ENCODE measurements at places on chromosomes 4 and X. TPM values are rescaled to one million over a fixed set of nuclear protein-coding genes. Genes with fewer than 3 reads are reported as not detected.

GRCh38 chrX:77742788-77743476 is 43.1 kb downstream of the ATRX start:
- H3K4me3 ChIP-seq: no peak overlapping the region
- no peak overlapping the region for H3K27ac ChIP-seq
- H3K27me3 ChIP-seq: no peaks in the 10 kb centered on the region

DNA sequence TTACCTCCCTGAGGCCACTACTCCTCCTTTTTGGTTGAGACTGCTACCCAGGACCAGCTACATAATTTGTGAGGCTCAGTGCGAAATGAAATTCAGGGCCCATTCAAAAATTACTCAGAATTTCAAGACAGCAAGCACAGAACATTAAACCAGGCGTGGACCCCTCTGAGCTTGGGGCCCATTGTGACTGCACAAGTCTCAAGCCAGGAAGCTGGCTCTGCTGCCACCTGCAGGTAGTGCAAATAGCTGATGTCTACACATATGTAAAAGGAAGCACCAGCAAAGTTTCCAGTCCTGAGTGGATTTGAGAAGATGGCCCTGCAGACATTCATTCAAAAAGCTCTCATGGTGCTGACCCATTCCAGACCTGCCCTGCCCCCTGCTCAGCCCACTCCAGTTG is 213.4 kb upstream of the LNX1 start:
- no peaks in the 10 kb centered on the region for H3K36me3 ChIP-seq
- H3K27ac ChIP-seq: no peak overlapping the region
- H3K27me3 ChIP-seq: no peaks in the 10 kb centered on the region
- no peak overlapping the region for H3K4me3 ChIP-seq
- no peak for DNase-seq

DNA sequence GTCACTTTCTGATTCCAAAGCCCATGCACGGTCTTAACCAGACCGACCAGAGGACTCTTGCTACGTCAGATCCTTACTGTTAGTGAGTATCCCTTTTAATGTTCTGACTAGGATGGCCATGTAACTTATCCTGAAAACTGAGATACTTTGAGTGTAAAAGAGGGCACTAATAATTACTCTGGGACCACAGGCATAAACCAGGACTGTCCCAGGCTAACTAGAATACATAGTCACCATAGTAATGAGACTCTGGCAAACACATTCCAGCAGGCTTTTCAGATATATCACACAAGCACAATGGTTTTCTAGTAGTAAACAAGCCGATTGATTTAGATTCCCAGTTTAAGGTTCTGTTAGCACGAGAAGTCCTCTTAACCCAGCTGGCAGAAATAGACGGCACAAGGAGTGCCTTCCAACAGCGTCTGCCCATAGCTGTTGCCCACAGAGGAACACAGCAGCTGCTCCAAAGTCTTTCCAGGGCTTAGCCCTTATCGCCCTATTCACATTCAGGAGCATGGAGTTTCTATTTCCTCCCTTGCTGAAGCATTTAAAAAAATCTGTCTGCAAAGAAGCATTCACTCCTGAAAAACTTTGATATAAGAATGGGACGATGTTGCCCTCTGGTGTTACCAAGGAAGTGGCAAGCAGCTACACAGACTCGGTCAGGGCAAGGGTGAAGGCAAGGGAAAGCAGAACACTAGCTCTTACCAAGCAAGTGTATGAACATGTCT is 92.4 kb downstream of the CXCL13 start:
- no peaks in the 10 kb centered on the region for H3K4me1 ChIP-seq
- H3K36me3 ChIP-seq: no peaks in the 10 kb centered on the region
- no peaks in the 10 kb centered on the region for H3K27me3 ChIP-seq
- no peak overlapping the region for H3K27ac ChIP-seq
- H3K4me3 ChIP-seq: no peak overlapping the region
- no peak for DNase-seq

GRCh38 chrX:54066841-54067240 is 22.6 kb upstream of the PHF8 start:
- H3K4me3 ChIP-seq: no peak overlapping the region
- H3K27ac ChIP-seq: no peak overlapping the region
- H3K4me1 ChIP-seq: no peaks in the 10 kb centered on the region
- H3K36me3 ChIP-seq: no peaks in the 10 kb centered on the region
- H3K27me3 ChIP-seq: no peaks in the 10 kb centered on the region

GRCh38 chr4:183100827-183101226 is 1.8 kb downstream of the WWC2 start:
- H3K27ac ChIP-seq: no peak overlapping the region
- DNase-seq: no peak
- peaks cover 6% of the 10 kb centered on the region for H3K4me1 ChIP-seq
- H3K27me3 ChIP-seq: peaks cover 42% of the 10 kb centered on the region
- H3K4me3 ChIP-seq: no peak overlapping the region

DNA sequence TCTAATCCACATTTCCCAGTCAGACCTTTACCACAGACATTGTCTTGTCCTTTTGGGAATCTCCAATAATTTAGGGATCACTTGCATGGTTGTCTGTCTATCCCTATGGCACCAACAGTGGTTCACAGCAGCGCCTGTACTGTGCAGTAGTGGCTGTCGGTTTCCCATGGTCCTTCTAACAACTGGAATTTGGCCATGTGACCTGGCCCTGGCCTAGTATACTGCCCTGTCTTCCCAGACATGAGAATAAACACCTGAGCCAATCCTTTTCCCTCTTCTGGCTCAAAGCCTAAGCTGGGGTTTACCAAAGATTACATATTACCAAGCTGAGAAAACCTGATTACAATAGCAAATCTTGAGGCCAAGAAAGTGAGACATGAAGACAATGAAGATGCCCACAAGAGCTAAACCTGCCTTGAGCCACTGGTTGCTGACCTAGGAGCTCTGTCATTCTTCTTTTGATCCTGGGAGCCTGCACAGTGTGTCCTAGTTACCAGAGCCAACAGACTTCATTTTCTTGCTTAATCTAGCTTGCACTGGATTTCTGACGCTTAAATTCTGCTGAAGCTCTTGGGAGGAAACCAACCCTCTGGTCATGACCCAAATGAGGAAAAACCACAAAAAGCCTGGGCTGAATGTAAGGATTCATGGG is 92.1 kb downstream of the SCD5 start:
- H3K4me1 ChIP-seq: no peaks in the 10 kb centered on the region
- H3K4me3 ChIP-seq: no peak overlapping the region
- no peaks in the 10 kb centered on the region for H3K27me3 ChIP-seq
- no peaks in the 10 kb centered on the region for H3K36me3 ChIP-seq
- H3K27ac ChIP-seq: no peak overlapping the region

GRCh38 chrX:20237864-20238263 is 28.8 kb downstream of the RPS6KA3 start:
- H3K36me3 ChIP-seq: no peaks in the 10 kb centered on the region
- H3K4me3 ChIP-seq: no peak overlapping the region
- no peaks in the 10 kb centered on the region for H3K27me3 ChIP-seq
- H3K27ac ChIP-seq: no peak overlapping the region
- DNase-seq: no peak

GRCh38 chrX:9562851-9563250 is 98.0 kb downstream of the TBL1X start:
- H3K27ac ChIP-seq: no peak overlapping the region
- no peak for DNase-seq
- H3K4me1 ChIP-seq: peaks cover 17% of the 10 kb centered on the region

GRCh38 chrX:149275836-149276235 is 229.3 kb downstream of the IDS start:
- DNase-seq: no peak
- no peaks in the 10 kb centered on the region for H3K27me3 ChIP-seq
- H3K36me3 ChIP-seq: no peaks in the 10 kb centered on the region
- no peak overlapping the region for H3K4me3 ChIP-seq
- no peak overlapping the region for H3K27ac ChIP-seq

DNA sequence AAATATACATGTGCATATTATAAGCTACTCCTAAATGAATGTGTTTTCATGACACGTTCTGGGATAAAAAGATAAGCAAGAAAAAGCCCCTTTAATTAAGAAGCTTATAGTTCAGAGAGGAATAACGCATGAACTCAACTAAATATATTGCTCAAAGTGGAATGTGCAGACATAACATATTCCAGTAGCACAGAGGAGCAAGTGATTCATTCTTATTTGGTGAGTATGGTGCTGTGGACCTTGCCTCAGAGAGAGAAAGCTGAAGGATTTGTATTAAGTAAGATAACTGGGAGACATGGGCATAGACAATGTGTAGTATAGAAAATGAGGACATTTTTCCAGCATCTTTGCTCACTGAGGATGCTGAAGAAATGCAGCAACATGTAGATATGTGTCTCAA is 76.8 kb downstream of the CFAP299 start:
- H3K27me3 ChIP-seq: no peaks in the 10 kb centered on the region
- no peaks in the 10 kb centered on the region for H3K36me3 ChIP-seq
- no peak overlapping the region for H3K4me3 ChIP-seq
- H3K4me1 ChIP-seq: no peaks in the 10 kb centered on the region
- DNase-seq: no peak
- H3K27ac ChIP-seq: no peak overlapping the region

DNA sequence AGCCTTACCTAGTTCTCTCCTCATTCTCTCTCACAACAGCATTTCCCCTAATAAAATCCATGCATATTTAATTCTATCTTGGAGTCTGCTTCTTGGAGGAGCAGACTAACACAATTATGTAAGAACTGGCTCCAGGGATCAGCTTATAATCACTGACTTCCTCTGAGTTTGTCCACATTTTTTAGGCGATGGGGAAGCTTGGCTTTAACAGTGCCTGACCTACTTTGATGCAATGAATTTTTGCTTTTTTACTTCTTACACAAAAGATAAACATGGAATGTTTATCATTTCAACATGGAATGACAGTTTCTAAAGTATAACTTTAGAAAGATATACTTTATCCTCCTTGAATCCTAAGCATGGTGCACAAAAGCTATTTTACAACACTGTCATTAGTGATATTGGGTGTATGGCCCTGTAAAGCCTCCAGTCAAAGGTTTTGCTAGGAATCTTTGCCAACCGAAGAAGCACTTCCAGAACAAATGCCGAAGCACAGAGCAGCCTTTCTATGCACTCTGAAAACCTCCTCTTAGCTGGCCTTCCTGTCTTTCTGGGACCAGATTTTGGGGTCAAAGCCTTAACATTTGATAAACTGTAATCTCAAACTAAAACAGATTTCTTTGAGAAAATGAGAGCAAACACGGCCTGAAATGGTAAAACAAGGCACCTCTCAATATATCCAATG is 736 bp downstream of the BDH2 start:
- no peak for DNase-seq
- peak overlapping the region; percentile 47 for H3K4me3 ChIP-seq
- H3K27me3 ChIP-seq: no peaks in the 10 kb centered on the region
- H3K27ac ChIP-seq: peak overlapping the region; percentile 37

Gene TLR8
- not detected for total RNA-seq
